ENCODE measurements at places on chromosomes 1 and 21.

DNA sequence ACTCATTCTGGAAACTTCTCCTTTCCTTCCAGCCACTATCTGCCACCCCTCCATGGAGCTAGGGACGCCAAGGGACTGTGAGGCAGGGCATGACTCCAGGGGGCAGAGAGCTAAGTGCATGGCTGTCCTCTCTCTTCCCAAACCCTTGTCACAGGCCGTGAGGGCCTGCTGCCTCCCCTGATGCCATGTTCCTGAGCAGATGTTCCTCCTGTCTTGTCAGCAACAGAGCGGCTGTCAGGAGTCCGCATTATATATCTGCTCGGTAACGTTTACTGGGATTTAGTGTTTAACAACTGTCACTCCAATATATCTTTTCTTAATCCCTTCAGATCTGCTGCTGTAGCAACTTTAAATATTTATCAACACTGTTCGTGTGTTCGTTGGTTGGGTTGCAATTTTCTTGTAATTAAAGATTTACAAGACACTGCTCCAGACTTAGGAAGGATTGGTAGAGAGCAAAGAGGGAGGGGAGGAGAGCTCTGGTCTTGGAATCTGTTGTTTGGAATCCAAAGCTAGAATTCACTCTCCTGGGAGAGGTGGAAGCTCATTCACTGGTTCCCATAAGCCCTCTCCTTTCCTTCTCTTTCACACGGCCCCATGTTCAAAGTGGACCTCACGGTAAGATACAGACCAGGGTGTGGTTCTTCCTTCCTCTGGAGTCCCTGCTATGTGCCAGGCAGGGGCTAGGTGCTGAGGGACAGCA is 76.2 kb downstream of the MDM4 start:
- DNase-seq, result no peak

DNA sequence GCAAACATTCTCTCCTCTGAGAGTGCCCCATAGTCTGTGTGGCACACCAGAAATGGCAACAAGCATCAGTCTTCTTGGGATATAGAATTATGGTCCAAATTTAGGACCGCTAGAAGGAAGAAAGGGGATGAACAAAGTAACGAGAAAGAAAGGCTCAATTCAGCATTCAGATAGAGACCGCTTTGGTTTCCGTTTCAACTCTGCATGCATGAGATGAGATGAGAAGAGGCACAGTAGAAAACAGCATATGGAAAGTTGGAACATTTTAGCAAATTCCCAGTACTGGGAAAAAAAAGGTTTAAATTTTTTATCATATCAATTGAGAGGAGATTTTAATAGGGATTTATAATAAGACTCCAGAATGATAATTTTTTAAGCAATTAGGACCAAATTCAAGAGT is 595.5 kb upstream of the CHRM3 start:
- no peak for DNase-seq

- no peak for DNase-seq
Observed at GRCh38 chr1:232260861-232261260, 369.1 kb downstream of the SIPA1L2 start.

DNA sequence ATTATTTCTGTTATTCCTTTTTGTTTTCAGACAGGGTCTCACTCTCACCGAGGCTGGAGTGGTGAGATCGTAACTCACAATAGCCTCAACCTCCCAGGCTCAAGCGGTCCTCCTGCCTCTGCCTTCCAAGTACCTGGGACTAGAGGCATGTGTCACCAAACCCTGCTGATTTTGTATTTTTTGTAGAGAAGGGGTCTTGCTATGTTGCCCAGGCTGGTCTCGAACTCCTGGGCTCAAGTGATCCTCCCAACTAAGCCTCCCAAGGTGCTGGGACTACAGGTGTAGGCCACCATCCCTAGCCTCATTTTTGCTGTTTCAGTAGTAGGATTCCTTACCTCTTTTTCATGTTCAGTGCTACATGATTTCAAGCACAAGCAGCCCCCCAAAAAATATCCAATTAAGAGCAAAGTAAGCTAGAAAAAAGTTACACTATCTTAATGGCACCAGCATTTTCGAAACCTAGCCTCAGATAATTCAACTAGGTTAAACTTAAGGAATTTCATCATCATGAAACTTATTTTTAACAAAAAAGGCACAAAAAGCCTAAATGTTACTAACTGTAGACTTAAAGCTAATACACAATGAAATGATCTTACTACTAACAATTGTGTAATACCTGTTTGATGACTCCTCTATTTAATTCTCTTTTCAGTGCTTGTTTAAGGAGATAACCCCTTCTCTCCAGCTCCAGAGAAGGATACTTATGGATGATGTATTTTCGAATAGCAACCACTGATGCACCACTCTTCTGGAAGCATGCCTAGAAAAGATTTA is 16.6 kb downstream of the HP1BP3 start:
- no peak for DNase-seq

DNA sequence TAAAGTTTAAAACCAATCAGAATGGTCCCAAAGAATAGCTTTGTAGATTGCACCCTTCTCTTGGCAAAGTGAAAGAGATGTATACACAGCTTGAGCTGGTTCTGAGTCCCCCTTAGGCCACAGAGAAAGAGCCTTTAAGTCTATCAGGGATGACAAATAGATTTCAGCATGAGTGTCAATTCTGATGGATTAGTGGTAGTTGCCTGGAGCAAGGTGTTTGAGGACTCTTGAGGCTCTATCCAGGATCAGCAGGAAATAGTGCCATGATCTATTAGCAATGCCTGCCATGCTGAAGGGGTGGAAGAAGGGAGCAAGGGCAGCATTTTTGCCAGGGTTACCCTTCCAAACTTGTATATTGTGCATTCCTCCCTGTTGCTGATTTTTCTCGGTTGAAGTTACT is 116.6 kb downstream of the ATG4C start:
- no peak for DNase-seq

DNA sequence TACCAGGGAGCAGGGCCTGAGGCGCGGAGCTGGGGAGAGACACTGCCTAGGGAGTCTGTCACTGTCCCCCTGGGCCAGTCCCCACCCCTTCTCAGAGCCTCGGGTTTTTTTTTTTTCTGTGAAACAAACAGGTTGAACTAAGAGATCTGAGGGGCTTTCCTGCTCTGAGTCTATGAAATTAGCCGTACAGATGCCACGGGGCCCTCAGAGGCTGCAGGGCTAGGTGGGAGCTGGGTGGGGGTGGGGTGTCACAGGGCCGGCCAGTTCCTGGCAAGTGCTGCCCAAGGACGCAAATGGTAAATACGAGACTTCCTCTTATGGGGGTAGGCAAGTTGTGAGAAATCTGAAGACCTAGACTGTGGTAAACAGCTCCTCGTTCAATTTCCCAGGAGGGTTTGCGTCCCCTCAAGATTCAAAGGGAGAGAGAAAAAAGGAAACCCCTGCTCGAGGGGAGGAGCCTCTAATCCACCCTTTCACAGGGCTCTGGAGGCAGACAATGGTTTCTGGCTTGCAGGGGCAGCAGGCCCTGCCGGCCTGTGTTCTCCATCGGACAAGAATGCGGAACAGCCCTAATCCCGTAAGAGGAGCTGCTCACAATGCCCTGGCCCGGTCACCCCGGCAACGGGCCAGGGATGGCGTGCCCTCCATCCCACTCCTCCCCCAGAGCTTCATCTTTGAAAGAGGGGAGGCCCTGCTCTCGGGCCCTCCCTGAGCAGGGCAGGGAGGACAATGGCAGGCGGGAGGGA is 7.8 kb downstream of the NUAK2 start:
- no peak for DNase-seq

All from dorsolateral prefrontal cortex (tissue), 122 donors.